GM10248 (cell line): ENCODE measurements at places on chromosomes 16 and 17.
A peak's percentile ranks its signal among the peaks of the same experiment; 100 is the strongest.

DNA sequence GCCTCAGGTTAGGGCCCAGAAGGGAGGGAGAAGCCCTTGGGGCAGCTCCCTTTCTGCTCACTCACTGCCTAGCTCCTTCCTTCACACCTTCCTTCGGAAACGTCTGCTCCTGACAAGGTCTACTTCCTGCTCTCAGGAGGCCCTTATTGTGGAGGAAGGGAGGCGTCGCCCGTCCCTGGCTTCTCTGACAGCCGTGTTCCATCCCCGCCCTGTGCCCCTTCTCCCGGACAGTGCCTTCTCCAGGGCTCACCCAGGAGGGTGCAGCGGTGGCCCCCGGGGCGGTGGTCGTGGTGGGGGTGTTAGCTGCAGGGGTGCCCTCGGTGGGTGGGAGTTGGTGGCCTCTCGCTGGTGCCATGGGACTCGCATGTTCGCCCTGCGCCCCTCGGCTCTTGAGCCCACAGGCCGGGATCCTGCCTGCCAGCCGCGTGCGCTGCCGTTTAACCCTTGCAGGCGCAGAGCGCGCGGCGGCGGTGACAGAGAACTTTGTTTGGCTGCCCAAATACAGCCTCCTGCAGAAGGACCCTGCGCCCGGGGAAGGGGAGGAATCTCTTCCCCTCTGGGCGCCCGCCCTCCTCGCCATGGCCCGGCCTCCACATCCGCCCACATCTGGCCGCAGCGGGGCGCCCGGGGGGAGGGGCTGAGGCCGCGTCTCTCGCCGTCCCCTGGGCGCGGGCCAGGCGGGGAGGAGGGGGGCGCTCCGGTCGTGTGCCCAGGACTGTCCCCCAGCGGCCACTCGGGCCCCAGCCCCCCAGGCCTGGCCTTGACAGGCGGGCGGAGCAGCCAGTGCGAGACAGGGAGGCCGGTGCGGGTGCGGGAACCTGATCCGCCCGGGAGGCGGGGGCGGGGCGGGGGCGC is 231.9 kb downstream of the SEC14L1 start:
- peak; percentile 83 for DNase-seq

DNA sequence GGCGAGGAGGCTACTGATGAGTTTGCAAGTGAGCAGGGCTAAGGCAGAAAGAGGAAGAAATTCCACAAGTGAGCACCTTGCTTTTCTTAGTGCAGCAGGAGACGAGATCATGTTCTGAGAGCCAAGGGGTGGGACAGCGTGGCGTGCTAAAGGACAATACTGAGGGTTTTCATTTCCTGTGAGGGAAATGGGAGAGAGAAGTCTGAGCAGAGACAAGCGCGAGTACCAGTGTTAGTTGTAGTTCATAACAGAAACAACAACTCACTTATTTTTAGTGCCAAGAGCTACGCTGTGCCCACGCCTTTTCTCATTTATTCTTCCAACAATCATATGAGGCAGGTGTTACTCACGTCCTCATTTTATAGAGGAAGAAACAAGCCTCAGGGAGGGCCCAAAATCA is 2.3 kb downstream of the SPACA3 start:
- no peak for DNase-seq

DNA sequence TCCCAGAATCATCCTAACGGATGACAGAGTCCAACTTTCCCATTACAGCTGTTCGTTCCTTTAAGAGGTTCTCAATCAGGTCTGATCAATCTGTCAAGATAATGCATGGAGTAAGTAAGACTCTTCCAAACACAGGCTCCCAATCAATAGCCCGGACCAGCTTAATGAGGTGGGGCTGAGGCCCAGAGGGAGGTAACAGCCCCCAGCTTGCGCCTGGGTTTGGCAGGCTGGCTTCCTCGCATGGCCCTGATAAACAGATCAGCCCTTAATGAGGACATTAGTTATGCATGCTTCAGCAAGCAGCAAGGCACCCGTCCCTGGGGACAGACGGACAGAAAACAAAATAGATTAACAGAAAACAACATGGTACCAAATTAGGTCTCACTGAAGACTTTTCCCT is 145.7 kb downstream of the ZFHX3 start:
- DNase-seq, result no peak

DNA sequence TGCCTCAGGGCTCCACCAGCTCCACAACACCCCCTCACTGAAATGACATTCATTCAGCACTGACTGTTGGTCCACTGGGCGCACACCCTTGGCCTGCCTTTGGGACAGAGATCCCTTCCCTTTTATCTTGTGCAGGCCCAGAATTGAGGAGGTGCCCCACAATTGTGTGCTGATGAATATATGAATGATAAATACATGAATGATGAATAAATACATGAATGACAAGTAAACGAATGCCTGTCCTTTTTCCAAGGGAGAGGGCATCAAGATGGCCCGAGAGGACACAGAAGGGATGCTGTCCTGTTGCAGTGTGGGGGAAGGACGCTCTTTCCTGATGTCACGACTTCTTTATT is 5.7 kb downstream of the CCR7 start:
- no peak for DNase-seq

DNA sequence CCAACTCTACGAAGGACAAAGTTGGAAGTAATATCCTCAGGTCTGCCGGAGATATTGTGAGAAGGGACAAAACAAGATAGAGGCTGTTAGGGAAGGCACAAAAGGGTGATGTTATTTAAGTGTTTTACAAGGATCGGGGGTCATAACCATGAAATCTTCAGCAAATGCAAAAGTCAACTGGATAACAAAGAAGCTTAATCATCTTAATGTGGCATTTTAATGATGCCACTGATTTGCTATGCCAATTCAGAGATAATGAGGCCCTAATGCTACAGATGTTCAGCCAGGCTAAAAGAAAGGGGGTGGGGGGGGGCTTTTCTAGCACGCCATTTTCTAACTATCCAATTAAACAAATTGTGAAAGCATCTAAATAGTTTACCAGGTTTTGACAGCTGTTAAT is 63.1 kb downstream of the IKZF3 start:
- no peak for DNase-seq

- no peak for DNase-seq
Measured at GRCh38 chr17:7634384-7634783, 4.4 kb downstream of the SHBG start.

- no peak for DNase-seq
Measured at GRCh38 chr17:18004884-18005305, 32.2 kb downstream of the DRC3 start.

DNA sequence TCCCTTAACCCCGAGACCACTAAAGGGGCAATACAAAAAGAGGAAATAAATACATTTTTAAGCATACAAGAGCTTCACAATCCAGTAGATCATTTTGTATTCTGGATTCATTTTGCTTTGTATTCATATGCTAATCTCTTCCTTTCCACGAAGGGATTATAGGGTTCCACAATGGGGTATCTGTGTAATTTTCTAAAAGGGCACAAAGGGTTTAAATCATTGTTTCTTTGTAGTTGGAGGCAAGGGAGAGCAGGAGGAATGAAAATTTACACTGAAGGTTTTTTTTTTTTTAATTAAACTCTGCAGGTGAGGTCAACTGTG is 592 bp upstream of the NUFIP2 start:
- no peak for DNase-seq

- no peak for DNase-seq
Measured at GRCh38 chr17:28335959-28336871, 654 bp downstream of the TNFAIP1 start.

GRCh38 chr17:43676471-43676870 is 14.7 kb upstream of the MEOX1 start:
- DNase-seq, result no peak
